Stimulated activated CD8-positive, alpha-beta memory T cell treated with anti-CD3 and anti-CD28 coated beads, Interleukin-15, amount 100 ng/mL, for 24 hours (primary cell): ENCODE measurements at places on chromosomes 1 and 21.

- DNase-seq, result no peak
Observed at GRCh38 chr1:27478098-27478497, 11.9 kb downstream of the WASF2 start.

DNA sequence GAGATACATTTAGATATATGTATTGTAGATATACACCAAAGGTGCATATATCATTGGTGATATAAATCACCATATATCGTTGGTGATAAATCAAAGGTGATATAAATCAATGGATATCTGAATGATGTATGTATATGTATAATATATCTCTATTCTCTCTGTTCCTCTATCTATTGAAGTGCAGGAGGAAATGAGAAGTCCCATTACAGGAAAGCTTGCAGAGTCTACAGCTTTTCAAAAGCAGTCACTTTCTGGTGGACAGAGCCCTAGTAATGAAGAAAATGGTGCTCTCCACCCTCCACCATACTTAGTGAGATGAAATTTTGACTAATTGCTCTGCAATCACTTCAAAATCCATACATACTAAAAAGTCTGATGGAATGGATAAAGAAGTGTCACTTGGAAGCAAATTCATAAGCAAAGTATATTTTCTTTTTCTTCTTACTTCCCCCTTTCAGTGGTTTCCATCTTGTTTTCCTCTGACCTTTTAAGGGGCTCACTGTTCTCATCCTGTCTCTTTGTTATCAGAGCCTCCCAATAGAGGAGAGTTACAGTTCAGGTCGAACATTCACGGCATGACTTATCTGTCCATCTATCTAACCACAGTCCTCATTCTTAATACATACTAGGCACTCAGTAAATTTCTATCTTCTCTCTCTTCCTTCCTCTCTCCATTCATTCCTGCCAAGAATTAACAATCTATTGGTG, 227.2 kb downstream of the KCNJ6 start:
- DNase-seq, result no peak

GRCh38 chr21:46413365-46413696, 45.4 kb upstream of the DIP2A start:
- DNase-seq, result no peak

DNA sequence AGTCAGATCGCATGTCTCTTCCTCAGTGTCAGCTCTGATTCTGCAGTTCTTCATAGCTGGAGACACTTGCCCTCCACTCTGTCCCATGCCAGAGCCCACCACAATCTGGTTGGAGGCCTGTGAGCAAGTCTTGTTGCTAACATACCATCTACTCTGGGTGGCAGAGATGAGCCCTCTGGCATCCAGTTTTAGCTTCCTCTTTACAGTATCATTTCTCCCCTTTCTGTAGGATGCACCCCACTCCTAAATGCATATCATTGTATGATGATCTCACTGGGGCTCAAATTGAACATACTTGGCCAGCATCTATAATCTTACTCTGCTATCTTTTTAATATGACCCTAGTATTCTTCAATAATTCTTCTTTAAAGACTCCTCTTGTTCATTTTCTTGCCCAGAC, 16.9 kb downstream of the PCNX2 start:
- DNase-seq, result no peak

DNA sequence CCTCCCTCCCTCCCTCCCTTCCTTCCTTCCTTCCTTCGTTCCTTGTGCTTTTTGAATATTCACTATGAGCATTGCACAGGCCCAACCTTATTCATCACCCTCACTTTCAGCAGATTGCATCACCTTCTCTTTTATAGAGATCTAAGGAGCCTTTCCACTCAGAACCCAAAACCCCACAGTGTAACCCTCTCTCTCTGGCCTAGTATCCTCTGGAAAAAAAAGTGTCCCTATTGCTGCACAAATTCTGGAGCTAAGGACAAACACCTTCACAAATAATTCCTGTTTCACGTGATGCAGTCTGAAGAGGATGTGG, 25.6 kb downstream of the OR10J5 start:
- no peak for DNase-seq

DNA sequence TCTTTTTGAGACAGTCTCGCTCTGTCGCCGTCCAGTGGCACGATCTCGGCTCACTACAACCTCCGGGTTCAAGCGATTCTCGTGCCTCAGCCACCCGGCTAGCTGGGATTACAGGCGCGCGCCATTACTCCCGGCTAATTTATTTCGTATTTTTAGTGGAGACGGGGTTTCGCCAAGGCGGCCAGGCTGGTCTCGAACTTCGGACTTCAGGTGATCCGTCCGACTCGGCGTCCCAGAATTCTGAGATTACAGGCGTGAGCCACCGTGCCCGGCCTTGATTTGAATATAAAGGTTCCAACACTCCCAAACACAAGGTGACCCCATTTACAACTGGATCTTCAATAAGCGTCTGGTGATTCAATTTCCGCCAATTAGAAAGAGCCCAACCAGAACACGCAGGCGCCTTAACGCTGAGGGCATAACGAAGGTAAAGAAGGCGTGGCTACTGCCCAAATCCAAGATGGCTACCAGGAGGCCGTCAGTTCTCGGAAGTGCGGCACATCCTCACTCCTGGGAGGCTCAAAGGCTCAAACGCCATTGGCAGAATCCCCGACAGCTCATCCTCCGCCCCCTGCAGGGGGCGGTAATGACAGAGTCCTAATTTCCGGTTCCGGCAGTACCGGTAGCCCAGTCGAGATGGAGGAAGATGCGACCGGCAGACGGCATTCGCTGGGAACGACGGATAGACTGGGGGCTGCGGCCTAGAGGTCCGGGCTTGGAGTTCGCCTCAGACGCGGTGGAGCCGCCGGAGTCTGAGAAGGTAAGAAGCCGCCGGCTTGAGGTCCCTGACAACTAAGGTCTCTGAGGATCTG, at the start of gene SLC25A44:
TSS of gene SLC25A44 (plus strand) at position 617 of the 812 bp plus-strand sequence. CDS start 5,744 bp downstream, outside the sequence.
- DNase-seq, result peak; percentile 83

GRCh38 chr1:183247066-183247465, 61.0 kb downstream of the LAMC2 start:
- no peak for DNase-seq

- DNase-seq, result no peak
Observed at GRCh38 chr1:84488107-84488506, 9.0 kb downstream of the RPF1 start.

- no peak for DNase-seq
Observed at GRCh38 chr1:28259934-28260802, 850 bp downstream of the SESN2 start.

DNA sequence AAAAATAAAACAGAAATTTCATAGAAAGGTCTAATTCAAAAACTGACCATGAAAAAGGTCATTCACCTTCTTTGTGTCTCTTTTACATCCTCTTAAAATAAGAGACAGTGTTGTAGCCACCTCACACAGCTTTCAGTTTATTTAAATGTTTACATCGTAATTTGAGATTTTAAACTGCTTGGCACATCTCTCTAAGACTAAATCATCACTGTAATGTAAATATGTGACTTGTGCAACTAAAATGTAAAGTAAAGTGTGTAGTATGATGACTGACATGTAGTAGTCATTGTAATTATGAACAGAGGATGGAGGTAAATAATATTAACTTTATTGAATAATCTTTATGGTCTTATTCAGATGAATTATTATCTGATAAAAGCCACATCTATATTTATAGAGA, 283.9 kb downstream of the KCNT2 start:
- DNase-seq, result no peak

DNA sequence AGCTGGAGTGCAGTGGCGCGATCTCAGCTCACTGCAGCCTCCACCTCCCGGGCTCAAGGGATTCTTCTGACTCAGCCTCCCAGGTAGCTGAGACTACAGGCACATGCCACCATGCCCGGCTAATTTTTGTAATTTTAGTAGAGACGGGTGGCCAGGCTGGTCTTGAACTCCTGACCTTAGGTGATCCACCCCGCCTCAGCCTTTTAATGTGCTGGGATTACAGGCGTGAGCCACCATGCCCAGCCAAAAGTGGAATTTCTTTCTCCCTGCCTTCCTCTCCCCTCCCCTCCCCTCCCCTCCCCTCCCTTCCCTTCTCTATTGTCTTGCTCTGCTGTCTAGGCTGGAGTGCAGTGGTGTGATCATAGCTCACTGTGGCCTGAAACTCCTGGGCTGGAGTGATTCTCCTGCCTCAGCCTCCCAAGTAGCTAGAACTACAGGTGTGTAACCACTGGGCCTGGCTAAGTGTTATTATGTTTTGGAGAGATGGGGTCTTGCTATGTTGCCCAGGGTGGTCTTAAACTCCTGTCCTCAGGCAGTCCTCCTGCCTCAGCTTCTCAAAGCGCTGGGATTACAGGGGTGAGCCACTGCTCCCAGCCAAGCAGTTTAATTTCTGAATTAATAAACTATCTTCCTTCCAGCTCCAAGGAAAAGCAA, 10.0 kb upstream of the MACF1 start:
- no peak for DNase-seq

DNA sequence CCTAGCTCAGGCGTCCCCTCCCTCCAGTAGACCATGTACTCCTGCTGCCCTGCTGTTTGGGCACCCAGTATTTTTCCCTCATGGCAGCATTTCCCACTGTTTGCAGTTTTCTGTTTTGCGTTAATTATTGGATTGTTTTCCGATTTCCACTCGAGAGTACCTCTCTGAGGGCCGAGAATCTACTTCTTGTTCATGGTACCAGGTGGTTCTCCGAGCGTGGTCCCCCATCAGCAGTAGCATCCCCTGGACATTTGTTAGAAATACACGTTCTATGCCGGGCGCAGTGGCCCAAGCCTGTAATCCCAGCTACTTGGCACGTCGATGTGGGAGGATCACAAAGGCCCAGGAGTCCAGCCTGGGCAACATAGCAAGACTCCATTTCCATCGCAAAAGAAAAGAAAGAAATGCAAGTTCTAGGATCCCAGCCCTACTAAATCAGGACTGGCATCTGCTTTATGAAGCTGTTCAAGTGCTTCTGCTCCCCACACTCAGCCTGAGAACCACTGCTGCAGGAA, 690 bp downstream of the RRP1 start:
- no peak for DNase-seq

- DNase-seq, result no peak
Observed at GRCh38 chr1:107277022-107277421, 136.2 kb downstream of the NTNG1 start.

- DNase-seq, result no peak
Observed at GRCh38 chr1:224640587-224640986, 24.5 kb downstream of the CNIH3 start.

- no peak for DNase-seq
Observed at GRCh38 chr1:109620401-109620791, 759 bp downstream of the AMPD2 start.

GRCh38 chr1:201659572-201659971, 120.6 kb downstream of the NAV1 start:
- no peak for DNase-seq

DNA sequence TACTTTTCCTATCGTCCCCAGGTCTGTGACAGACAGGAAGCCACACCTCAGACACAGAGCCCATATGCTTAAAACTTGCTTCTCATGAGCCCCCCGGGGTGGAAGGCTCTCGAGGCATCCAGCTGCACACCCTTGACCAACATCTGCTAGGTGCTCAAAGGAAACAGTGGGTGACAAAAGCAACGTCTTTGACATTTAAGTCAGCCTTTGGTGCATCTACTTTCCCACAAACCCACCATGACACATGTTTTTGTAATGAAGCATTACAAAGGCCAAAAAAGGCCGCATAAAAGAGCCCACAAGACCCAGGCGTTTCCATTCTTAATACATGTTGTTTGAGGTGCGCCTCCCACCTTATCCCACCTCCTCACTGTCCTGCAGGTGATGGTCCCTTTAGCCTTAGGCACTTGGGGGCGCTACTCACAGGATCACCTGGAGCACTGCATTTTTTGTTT, 11.8 kb upstream of the FASLG start:
- no peak for DNase-seq

- no peak for DNase-seq
Observed at GRCh38 chr1:31625561-31626222, 8.2 kb downstream of the HCRTR1 start.

DNA sequence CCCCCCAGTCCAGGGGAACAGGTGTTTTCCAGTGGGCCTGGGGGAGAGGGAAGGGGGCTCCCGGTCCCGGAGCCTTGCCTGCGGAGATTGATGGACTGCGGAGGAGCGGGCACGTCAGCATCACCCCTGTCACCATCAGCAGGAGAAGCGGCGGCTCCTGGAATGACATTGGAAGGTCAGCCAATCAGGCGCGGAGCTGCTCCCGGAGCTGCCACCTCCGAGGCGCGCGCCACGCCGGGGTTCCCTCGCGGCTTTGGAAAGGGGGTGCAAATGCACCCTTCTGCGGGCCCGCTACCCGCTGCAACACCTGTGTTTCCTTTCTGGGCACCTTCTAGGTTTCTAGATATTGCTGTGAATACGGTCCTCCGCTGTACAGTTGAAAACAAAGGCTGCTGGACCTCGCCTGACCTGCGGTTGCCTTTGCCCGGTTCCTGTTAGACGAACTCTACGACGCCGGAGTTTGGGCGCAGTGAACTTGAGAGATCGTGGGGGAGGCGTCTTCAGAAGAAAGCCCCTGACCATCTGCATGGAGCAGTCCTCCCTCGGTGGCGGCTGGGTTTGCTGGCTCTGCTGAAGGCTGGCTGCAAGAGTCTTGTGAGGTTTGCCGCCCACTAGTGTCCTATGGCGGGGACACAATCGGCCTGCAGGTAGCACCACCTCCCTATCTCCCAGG, 5.3 kb downstream of the DSCAM start:
- DNase-seq, result no peak

- no peak for DNase-seq
Observed at GRCh38 chr1:55064861-55065263, 25.5 kb downstream of the PCSK9 start.

GRCh38 chr21:29231756-29232529, 66.8 kb upstream of the BACH1 start:
- no peak for DNase-seq

GRCh38 chr1:151977662-151978230, 15.9 kb downstream of the S100A10 start:
- no peak for DNase-seq

DNA sequence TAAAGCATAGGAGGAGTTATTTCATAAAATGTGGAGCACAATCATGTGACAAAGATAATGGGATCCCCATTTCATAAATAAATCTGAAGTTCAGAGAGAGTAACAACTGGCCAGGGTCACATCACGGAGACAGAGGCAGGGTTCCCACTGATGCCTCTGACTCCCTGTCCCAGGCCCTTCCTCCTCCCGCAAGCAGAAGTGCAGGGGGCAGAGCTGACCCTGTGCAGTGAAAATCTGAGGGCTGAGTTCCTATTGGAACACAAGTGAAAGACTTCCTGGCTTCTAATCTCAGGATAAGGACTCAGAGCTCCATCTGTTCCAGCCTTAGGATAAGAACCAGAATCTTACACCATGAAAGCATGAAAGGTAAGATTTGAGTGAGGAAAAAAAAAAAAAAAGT, 22.0 kb downstream of the SELL start:
- DNase-seq, result no peak

DNA sequence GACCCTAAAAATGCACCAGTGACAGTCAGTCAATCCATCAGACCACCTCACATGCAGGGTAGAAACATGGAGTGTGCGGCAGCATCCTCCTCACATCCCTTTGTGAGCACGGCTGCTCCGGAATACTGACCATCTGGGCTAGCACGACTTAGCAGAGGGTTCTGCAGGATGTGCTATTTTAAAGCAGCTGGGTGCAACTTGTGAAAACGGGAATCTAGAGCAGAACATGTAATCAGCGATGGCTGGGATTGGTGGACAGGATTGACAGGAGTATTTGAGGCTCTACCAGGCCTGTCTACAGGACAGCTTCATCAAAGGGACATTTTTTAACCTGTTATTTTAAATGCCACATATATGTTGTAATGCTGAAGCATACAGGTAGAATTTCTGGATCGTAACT, 16.8 kb upstream of the PLEKHM2 start:
- no peak for DNase-seq
